Activated CD4-positive, CD25-positive, alpha-beta regulatory T cell (primary cell): ENCODE measurements at places on chromosomes 12 and 14.

DNA sequence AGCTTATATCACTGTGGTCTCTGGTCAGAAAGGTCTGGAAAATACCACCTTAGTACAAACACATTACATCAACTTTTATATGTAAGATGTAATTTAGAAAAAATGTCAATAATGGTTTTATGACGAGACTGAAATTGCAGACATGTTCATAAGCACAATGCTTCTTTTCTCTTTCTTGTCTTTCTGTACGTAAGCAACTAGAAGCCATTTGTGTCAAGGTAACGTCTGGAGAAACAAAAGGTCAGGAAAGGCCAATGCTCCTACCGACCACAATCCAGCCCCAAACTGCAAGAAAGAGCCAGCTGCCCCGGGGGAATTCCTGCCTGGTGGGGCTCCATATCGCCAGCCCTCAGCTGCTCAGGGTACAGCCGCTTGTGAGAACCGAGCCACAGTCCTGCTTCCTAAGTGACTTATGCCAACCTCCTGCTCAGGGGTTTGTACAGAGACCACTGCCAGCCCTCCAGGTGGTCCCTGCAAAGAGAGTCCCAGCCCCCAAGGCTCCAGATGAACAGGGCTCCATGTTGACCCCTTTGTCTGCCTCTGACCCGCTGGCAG, 6.3 kb downstream of the ZNF839 start:
- DNase-seq: no peak

DNA sequence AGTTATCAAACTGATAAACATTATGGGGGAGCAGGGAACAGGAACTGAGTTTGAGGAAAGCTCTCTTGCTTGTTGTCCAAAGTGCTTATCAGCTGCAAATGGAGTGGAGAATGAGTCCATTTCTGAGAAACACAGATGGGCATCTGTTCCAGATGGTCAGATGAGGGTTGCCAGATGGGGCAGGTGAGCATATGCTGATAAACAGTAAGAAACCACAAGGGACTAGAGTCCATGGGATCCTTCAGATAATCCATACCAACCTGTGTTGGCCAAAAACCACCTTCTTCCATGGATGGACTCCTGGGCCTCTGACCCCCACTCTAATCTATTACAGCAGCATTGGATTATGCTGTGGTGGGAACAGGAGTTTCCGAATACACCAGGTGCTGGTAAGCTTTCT, 38.3 kb downstream of the GNS start:
- no peak for DNase-seq

DNA sequence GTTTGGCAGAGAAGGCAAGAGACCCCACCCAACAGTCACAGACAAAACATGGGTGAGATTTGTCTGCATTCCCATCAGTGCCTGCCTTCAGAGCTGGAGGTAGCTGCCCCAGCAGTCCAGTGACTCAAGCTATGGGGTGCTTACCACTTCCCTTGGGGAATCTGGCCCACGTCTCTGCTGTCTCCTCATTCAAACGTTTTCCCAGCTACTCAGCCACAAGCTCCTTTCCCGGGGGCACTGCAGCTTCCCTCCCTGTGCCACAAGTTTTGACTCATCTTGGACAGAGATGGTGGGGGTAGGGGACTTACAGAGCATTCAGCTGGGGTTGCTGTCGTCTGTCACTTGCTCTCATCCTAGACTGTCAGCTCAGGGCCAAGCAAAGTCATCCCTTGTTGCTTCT, 66.6 kb downstream of the FBXL14 start:
- DNase-seq: no peak

DNA sequence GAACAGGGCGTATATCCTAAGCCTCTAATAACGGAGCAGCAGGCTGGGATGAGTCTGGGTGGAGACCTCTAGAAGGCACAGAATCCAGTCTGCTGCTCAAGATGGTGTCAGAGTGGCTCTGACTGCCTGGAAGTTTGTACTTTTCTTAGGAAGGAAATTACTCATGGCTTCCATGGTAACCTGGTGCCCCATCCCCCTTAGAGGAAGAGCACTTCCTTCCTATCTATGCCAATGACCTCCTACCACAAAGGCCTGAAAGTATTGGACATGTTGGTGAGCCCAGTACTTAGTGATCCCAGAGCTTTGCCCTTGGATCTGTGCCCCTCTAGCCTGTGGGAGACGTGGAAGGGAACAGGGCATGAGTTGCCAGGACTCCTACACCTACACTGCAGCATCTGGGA, 1.5 kb downstream of the BATF start:
- DNase-seq: no peak

GRCh38 chr12:6321905-6322304, 11.4 kb downstream of the PLEKHG6 start:
- no peak for DNase-seq

GRCh38 chr14:39138440-39138839, 24.3 kb downstream of the GEMIN2 start:
- DNase-seq: no peak

GRCh38 chr12:60421741-60422140, 825.9 kb downstream of the SLC16A7 start:
- no peak for DNase-seq

GRCh38 chr14:34569750-34570149, 30.2 kb upstream of the EAPP start:
- no peak for DNase-seq

DNA sequence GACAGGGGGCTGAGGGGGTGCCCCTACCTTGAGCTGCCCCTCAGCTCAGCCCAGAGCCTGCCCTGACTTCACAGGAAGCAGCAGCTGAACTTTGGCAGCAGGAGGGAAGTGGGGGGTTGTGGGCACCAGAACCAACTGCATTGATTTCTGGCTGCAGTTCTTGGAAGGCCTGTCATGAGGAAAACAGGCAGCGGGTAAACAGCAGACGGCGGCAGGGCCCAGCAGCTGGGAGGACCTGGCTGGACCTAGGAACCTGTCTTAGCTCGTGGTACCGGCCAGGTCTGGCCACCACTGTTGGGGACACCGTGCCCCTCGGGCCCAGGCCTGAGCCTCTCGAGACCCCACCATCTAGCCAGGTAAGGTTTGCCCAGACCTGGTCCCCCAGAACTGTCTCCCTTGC, 154.2 kb upstream of the MYL2 start:
- DNase-seq: no peak

DNA sequence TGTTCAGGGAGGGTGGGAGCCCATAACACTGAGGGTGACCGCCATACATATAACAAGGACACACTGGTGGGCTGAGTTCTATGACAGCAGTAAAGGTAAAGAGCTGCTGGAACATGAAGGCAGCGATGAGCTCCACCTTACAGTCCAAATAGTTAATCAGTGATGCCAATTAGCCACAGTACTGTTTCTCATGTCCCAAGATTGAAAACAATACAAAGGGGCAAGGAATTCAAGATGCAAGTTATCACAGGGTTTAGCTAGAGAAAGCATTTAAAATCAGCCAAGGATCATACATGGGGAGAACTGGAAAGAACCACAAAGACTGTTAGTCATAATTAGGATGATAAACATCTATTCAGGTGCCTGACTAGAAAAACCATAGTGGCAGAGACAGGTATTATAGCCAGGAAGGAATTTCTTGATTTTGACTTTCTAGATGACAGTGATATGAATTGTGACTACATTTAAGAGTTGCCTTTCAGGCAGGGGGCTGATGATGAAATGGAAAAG, 221.2 kb downstream of the SLC2A13 start:
- DNase-seq: no peak

- no peak for DNase-seq
Observed at GRCh38 chr14:71400871-71401321, 493.6 kb downstream of the PCNX1 start.

DNA sequence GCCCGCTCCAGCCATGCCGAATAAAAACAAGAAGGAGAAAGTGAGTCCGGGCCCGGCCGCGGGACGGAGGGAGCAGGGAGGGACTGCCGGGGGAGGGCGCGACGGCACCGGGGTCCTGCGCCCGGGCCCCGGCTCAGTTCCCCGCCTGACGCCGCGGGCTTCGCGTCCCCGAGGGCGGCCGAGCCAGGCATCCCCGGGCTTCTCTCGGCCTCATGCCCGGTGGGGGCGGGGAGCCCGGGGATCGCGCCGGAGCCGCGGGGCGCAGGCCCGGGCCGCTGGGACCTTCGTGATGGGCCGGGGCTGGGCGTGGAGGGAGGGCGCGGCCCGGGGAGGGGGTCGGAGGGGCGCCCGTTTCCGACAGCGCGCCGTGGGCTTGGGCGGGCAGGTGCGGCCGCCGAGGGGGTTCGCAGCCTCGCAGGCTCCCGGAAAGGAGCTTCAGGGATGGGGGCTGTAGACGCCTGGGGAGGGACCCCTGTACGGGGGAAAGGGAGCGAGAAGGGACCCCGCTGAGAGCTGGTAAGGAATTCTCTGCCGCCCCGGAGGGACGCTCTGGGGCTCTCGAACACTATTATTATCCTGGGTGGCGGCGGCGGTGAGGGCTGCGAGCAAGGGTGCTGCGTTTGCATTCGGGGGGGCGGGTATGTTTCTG, 496 bp downstream of the PPP2R5C start:
- no peak for DNase-seq
